Cardiac septum (tissue), 1 donor: ENCODE measurements at places on chromosomes 2 and 18. TPM values are rescaled to one million over a fixed set of nuclear protein-coding genes. Genes with fewer than 3 reads are reported as not detected.

DNA sequence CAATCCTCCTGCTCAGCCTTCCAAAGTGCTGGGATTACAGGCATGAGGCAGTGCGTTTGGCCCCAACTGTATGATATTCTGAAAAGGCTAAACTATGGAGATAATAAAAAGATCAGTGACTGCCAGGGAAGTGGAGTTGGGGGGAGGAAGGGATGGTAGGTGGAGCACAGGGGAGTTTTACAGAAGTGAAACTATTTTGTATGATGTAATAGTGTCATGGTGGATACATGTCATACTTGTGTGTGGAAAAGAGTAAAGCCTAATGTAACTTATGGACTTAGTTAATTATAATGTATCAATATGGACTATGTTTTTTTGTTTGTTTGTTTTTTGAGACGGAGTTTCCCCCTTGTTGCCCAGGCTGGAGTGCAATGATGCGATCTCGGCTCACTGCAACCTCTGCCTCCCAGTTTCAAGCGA lies 2.9 kb upstream of the GGCX start:
- no peak for DNase-seq

DNA sequence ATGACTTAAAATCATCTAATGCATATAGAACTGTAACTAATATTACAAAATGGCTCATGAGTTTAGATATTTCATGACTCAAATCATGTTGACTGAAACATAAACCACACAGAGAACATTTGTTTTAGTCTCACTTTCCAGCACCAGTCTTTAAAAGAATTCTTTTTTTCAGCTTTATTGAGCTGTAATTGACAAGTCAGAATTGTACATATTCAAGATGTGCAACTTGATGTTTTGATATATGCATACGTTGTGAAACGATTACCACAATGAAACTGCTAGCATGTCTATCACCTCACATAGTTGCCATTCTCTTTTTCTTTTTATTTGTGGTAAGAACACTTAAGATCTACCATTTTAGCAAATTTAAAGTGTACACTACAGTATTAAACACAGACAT lies 25.0 kb upstream of the TMEM178A start:
- no peak for DNase-seq

DNA sequence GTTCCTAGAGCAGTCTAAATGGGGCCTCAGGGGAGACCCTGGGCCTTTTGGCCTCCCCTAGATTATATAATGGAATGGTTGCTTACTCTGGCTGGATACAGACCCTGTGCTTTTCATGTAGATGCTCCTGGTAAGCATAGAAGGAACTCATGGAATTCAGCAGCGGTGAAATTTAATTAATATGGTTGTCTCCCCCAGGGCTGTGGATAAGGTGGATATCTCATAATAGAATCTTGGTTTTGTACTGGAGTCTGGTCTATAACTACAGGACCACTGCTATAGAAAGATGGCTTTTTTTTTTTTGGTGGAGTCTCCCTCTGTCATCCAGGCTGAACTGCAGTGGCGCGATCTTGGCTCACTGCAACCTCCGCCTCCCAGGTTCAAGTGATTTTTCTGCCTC lies 84.5 kb downstream of the HRH4 start:
- no peak for DNase-seq

GRCh38 chr2:48694149-48694548 lies 61.4 kb downstream of the LHCGR start:
- no peak for DNase-seq

DNA sequence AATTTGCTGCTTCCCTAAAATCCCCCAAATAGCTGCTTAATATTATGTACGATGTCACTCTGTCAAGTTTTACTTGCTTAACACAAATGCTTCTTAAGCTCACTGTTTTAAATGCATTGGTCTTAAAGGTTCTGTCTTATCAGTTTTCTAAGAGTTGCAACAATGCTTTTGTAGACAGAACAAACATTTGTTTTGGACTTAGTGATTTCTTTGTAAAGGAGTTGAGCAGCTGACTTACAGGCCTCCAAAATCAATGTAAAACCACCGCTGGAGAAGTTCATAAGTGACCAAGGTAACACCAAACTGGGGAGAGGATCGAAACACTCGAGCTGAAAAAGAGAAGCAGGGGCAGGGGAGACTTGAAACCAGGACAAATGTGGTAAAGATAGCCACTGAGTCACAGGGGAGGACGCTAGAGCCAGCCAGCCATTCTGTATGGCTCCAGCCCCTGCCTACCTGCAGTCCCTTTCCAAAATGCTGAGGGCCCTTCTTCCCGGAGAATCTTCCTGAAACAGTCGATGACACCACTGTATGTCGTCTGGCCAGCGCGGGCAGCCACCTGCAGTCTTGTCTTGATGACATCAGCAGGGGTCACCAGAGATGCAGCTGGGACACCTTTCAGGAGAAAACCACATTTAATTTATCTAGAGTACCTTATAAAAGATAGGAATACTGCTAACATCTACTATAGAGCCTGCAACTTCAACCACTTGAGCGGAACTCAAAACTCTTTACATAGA lies 100.2 kb downstream of the DYNC1I2 start:
- DNase-seq = no peak

DNA sequence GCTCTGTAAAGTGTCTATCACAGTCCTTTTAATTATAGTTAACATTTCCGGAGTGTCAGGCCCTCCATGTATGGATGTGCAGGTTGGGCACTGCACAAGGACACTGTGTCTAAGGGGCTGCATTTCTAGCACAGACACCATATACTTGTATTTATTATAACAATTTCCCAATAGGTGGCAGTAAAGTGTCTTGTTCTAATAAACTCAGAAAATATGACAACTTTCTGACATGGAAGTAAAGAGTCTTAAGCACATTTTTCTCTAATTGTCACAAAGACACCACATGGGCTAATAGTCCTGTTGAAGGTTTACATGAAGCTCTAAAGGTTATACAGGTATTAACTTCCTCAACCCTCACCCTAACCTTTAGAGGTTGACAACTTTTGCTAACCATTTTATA lies 156.6 kb downstream of the DYSF start:
- no peak for DNase-seq

GRCh38 chr2:202043475-202043874 lies 9.8 kb downstream of the FZD7 start:
- DNase-seq = no peak

DNA sequence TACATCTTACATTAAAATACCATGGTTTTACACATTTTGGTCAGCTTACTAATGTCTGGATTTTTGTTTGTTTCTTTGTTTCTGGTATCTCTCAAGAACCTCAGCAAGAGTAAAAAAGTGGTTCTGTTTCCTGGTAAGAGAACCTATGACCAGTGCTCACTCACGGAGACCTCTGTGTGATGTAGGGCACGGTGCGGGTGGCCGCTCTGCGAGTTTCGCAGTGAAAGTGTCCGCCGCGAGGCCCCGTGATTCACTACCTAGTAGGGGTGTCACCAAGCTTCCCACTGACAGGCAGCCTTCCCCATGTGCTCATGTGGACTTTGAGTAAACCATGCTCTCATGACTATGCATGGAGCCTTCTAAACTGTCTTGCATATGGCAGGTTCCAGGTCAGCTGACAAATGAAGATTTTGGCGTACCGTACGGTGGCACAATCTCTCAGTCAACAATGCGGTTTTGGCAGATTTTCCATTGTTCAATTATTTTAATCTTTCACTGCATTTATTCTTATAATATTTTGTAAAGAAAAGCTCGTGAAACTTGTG lies 137.3 kb downstream of the DCDC2C start:
- DNase-seq = no peak

GRCh38 chr2:42602218-42602875 lies 33.9 kb downstream of the MTA3 start:
- DNase-seq = no peak

GRCh38 chr2:229043681-229044080 lies 227.4 kb downstream of the PID1 start:
- DNase-seq = no peak

DNA sequence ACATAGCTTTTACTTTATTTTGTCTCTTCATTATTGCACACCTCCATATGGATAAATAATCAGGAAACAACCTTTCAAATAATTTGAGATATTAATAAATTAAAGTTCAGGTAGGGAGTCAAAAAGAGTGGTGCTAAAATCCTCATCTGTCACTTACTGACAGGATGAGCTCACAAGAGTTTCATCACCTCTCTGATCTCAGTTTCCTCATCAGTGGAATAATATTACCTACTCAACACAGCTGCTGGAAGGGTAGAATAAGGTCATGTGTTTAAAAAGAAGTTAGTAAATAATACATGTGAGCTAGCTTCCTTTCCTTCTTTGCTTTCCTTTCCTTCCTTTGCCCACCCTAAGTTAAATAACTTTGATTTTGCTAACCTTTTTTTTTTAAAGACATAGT lies 61.9 kb downstream of the RDH14 start:
- DNase-seq = no peak

GRCh38 chr18:3773303-3773702 lies 323.3 kb downstream of the TGIF1 start:
- no peak for DNase-seq

DNA sequence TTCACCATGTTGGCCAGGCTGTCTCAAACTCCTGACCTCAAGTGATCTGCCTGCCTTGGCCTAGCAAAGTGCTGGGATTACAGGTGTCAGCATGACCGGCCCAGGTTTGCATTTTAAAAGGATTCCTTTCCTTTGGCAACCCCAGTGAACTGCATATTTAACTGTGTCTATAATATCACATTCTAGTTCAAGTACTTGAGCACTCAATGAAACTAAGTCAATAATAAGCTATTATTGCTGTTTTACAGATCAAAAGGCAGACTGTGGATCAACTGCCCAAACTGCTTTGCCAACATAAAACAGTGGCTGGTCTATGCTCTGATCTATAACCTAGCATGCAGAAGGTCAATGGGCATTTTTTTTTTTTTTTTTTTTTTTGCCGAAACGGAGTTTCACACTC lies 144.5 kb downstream of the USP34 start:
- no peak for DNase-seq

GRCh38 chr2:188306271-188306670 lies 14.6 kb downstream of the GULP1 start:
- no peak for DNase-seq

- DNase-seq = no peak
These were observed 17.8 kb downstream of the CHST10 start for GRCh38 chr2:100399714-100400113.

GRCh38 chr2:11473659-11474433 lies 7.9 kb upstream of the E2F6 start:
- DNase-seq = no peak

DNA sequence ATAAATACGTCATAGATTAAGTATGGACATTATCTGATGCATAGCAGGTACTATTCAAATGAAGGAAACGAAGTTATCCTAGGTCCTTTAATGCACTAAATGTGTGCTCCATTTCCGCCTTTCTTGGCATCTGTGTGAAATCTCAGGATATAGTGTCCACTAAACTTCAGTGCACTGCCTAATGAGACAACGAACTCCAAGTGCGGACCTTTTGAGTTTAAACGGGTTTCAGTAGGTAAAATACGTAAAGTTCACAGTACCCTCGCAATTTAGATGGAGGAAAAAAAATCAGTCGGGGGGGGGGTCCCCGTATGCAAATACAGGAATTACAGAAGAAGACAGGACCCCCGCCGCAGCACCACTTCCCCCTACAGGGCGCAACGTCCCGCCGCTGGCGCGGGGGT lies 729 bp upstream of the REL start:
- no peak for DNase-seq

GRCh38 chr2:66550826-66551225 lies 115.9 kb downstream of the MEIS1 start:
- DNase-seq = no peak

DNA sequence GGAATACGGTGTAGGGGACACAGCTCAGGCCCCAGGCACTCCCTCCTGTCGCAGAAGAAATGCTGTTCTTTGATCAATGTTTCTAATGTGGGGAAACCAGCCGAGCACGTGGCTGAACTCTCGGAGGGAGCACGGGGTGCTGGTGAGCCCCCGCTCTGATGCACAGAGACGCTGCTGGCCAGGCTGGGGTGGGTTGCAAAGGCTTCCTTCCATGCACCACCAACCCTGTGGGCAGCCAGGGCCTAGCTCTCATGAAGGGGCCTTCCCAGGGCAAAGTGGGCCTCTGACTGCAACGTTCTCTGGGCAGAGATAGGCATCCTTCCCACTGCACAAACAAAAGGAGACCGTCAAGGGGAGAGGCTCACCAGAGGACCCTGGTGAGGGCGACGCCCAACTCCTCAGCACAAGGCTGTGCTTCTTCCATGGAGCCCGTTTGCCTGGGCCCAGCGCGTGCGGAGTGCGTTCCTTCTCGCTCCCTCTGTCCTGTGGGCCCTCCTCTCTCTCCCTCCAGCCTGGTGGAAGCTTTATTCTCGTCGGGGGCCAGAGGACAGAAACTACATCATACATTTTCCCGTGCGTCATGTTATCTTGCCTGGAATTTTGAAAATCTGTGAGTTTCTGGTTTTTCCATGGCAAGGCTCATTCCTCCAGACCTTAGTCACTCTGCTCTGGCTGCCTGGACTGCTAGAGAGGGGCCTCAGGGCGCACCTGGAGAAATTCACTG lies 61.1 kb upstream of the SP3 start:
- DNase-seq = no peak

- DNase-seq = no peak
These were observed 6.3 kb downstream of the THUMPD2 start for GRCh38 chr2:39772812-39773152.

- no peak for DNase-seq
These were observed 30.1 kb upstream of the PNO1 start for GRCh38 chr2:68127358-68128242.

DNA sequence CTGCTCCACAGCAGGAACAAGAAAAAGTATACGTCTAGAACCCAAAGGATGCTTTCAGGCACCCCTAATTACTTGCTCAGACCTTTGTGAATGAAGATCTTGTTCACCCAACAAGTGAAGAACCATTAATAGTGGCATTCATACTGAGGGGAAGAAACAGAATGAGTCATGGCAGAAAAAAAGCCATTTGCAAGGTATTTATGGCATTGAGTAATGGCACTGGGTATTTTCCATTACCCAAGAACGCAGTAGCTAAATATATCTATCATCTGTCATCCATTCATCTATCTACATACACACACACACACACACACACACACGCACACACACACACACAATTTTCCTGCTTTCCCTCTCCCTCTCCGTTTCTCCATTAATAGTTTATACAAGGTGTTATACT lies 56.4 kb upstream of the XIRP2 start:
- no peak for DNase-seq

GRCh38 chr18:24778810-24779418 lies 318.5 kb downstream of the HRH4 start:
- DNase-seq = no peak

The CYP1B1 gene
- 92.7 TPM for total RNA-seq

The ONECUT2 gene
- total RNA-seq = 0.22 TPM

The DNAJC5G gene
- total RNA-seq = 1.6 TPM

The SKA1 gene
- 0.13 TPM for total RNA-seq

The UGT1A8 gene
- not detected for total RNA-seq

The AQP12B gene
- not detected for total RNA-seq

The UGT1A10 gene
- not detected for total RNA-seq

The LIMS4 gene
- total RNA-seq = 4.5 TPM

The OTOS gene
- not detected for total RNA-seq

The ARHGAP28 gene
- 2.1 TPM for total RNA-seq

The LCT gene
- total RNA-seq = not detected

The SLC19A3 gene
- 0.38 TPM for total RNA-seq

The IL36RN gene
- total RNA-seq = not detected

The RNF125 gene
- total RNA-seq = 1.5 TPM

The NPPC gene
- 0.30 TPM for total RNA-seq

The FHOD3 gene
- 311 TPM for total RNA-seq

The MC2R gene
- not detected for total RNA-seq
